Retina (tissue), 1 donor: ENCODE measurements at places on chromosomes 16 and 17.

GRCh38 chr17:2903193-2903974 is 107.1 kb downstream of the RAP1GAP2 start:
- no peak for DNase-seq

DNA sequence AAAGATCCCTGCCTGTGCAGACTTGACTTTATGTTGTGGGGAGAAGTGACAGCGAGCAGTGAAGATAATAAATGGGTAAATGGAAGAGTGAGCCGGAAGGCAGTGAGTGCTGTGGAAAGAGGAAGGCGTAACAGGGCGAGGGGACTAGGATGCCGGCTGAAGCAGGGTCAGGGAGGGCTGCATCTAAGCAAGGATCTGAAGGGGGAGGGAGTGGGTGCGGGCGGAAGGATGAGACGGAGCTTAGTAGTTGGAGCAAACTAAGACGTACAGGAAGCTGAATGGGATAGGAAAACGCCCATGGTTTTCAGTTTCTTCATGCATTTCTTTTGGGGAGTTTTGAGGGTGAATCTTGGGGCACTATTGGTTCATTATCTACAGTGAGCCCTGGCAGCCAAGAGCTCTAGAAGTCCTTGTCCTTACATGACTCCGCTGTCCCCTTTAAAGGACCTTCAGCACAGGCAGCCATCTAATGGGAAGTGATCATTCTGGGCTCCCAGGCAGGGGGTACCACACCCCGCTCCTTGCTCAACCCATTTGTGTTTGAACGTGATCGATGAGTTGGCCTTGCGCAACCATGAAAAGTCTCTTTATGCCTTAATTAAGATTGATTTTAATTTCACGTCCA is 10.4 kb upstream of the NAT9 start:
- no peak for DNase-seq

- no peak for DNase-seq
Measured at GRCh38 chr17:50389534-50389933, 7.8 kb downstream of the LRRC59 start.

DNA sequence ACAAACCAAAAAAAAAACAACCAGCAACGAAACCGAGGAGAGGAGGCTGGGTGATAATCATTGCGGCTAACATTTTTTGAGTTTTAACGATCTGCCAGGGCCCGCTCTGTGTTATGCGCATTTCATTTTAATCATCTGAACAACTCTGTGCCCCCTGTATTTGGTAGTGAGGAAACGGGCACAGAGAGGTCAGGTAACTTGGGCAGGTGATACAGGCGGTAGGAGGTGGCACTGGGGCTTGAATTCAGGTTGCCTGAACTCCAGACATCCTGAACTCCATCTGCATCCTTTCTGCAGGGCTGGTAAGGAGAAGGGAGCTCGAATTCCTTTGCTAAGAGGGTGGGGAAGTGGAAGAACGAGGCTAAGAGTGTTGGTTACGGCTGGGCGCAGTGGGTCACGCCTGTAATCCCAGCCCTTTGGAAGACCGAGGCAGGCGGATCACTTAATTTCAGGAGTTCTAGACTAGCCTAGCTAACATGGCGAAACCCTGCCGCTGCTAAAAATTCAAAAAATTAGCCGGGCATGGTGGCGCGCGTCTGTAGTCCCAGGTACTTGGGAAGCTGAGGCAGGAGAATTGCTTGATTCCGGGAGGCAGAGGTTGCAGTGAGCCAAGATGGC is 1.1 kb downstream of the CLUAP1 start:
- DNase-seq: no peak

DNA sequence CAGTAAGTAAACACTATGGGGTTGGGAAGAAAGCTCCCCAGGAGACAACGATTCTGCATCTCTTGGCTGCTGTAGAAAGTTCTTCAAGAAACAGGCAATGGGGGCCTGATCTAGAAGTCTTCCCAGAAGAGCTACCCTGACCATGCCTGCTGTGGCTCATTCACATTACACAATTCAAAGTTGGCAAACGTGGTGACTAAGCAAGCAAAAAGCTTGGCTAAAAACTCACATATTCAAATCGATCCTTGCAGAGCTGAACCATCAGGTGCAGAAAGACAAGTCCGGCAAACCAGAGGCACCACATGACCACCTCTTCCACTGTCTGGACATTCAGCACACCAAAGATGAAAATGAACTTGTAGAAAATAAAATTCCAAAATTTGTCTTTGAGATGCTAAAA is 16.1 kb downstream of the AMFR start:
- DNase-seq: no peak

DNA sequence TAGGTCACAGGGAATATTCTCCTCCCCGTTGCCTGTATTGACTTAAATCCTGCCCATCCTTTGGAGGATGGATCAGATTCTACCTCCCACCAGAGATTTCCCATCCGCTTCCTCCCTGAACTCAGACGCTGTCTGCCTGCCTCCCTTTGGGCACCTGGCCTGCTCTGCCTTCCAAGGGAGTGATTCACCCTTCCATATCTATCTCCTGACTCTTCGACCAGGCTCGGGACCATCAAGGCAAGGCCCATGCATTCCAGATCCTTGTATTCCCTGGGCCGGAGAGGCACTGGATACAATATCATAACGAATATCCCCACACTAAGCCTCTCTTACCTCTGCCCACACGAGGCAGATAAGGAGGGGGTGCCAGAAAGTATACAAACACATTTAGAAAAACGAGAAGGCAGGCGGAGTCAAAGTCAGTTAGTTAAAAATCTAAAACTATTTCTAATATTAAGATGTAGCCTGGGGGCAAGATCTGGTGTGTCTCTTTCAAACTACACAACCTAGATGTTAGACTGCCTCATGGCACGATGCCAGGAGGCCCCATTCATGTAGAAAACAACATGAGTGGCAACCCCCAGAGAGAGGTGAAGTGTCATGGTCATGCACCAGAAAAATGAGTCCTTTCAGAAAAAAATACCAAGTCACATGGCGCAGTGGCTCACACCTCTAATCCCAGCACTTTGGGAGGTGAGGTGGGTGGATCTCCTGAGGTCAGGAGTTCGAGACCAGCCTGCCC is 9.2 kb downstream of the PMP22 start:
- DNase-seq: no peak

DNA sequence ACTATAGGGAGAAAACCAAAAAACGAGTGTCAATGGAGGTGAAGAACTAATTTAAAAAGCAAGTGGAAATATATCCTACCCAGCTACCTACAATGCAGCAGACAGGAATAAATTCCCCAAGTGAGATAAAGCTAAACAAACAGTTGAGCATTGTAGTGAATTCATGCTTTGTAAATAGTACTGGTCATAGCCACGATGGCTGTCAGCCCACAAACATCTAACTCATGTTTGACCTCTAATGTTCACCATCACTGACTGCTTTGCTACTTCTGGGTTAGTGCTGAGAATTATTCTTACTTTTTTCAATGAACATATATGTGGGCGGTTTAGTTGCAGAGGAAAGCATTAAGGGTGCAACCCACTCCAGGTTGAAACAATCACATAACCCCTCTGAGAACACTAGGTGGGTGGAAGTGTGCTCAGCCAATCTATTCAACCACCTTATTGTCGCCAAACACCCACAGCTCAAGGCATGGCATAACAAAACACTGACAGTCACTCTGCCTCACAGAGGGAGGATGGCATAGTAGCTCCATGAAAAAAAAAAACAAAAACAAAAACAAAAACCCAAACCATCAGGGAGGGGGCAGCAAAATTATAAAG is 264.1 kb downstream of the ZFHX3 start:
- no peak for DNase-seq
